GM12891 (cell line): ENCODE measurements at places on chromosomes 3 and 15.

GRCh38 chr3:171830518-171830875 is 12.7 kb upstream of the TMEM212 start:
- no peak for DNase-seq

DNA sequence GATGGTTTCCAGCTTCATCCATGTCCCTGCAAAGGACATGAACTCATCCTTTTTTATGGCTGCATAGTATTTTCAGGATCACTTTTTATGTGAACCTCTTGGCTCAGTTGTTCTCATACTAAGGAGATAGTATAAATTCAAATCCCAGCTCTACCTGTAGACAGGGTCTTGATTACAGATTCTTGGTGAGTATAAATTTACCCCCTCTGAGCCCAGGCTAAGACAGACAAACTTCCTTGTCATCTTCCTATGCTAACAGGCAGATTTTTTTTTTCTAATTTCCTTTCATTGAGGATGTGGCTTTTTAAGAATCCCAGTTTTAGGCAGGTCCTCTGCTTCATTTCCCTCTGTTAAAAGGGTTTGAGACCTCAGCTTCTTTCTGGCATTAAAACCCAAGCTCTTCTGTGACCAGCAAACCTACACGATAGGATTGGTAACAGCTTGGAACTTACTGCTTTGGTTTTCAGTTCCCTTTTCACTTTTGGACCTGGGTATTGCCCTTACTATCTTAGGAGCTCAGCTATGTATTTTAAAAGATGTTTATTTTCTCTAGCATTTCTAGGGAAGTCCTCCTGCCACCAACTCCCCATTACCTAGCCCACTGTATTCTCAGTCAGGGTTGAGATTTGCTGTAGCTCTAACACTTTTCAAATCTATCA is 72.5 kb downstream of the VPS8 start:
- DNase-seq, result peak; percentile 18

DNA sequence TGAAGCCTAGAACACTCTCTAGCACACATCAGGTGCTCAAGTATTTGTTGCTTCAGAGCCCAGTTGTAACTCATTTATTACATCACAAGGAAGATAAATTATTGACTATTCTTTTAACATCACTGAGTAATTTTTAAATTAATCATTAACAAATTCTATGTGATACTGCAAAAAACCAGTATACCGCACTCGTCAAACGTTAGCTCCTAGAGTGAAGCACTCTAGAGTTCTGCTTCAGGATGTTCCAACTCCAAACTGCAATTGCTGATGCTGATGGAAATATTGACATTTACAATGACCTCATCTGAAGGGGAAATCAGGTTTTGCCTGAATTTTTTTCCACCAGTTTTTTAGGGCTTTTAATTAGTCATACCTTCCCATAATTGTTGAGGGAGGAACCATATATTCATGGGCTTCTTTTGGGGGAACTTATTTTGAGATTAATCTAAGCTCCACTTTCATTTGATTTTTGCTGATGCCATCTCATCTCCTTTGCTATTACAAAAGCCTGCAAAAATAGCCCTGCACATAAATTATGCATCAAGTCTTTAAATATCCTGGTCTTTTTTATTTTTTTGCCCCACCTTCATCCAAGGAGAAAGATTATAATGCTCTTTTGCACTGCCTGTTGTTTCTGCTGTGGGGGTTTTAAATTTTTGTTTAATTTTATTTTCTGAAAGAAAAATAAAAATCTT is 123.0 kb upstream of the STAC start:
- DNase-seq, result no peak

DNA sequence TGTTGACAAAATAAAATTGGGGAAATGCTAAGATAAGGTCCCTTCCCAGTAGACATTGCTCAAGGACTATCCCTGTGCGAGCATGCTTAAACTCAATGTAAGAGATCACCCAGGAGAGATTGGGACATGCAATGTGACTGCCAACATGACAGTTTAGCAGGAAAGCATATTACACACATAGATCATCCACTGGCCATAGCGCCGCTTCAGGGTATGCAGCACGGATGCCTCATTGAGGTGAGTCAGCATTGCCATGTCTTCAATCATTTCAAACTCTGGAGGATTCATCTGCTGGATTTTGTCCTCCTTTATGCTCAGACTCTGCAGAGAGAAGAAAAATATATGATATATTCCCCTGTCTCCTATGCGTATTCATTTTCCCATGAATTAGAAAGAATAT is 8.9 kb downstream of the MYH15 start:
- no peak for DNase-seq

GRCh38 chr3:119019767-119020518 is 14.7 kb downstream of the IGSF11 start:
- no peak for DNase-seq

DNA sequence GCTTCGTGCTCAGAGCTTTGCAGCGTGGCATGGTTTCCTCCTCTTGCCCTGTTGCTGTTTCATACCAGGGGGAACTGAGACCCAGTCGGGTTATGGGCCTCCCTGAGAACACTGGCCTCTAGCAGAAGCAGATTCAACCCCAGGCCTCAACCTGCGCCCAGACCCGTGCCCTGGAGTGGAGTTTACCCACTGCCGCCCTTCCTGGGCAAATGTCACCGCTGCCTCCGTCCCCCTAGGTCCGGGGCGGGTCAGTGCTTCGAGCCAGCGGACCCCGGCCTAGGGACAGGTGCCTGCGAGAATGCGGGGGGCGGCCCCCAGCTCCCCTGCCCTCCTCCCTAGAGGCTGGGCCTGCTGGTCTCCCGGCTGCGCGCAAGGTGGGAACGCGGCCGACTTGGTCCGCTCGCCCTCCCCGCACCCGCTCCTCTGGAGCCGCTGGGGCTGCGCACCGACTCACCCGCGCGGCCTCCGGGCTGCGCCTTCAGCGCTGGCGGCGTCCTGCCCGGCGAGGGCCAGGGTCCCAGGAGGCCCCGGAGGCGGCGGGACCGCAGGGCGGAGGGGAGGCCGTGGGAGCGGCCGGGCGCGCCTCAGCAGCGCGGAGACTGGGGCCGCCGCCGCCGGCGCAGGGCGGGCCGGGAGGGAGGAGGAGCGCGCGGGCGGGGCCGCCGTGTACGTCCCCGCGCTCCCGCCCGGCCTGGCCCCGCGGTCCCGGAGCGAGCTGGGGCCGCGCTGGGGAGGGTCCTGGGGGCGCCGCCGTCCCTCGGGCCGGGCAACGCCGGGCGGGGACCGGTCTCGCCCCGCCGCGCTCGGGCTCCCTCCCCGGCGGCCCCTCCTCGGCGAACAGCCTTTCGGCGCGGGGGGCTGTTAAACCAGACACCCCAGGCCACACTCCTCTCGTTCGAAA is at the start of gene PIGZ:
TSS of gene PIGZ (minus strand) at position 601 of the 901 bp plus-strand sequence. CDS start 16,802 bp downstream, outside the sequence.
- DNase-seq, result peak; percentile 61

DNA sequence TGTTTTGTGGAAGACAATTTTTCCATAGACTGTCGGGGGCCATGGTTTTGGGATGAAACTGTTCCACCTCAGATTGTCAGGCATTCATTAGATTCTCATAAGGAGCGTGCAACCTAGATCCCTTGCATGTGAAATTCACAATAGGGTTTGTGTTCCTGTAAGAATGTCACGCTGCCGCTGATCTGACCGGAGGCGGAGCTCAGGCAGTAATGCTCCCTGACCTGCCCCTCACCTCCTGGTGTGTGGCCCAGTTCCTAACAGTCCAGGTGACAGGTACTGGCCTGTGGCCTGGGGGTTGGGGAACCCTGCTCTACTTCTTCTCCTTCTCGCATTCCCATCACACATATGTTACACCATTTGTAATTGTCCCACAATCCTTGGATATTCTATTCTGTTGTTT is 11.0 kb downstream of the CHRNA7 start:
- no peak for DNase-seq

DNA sequence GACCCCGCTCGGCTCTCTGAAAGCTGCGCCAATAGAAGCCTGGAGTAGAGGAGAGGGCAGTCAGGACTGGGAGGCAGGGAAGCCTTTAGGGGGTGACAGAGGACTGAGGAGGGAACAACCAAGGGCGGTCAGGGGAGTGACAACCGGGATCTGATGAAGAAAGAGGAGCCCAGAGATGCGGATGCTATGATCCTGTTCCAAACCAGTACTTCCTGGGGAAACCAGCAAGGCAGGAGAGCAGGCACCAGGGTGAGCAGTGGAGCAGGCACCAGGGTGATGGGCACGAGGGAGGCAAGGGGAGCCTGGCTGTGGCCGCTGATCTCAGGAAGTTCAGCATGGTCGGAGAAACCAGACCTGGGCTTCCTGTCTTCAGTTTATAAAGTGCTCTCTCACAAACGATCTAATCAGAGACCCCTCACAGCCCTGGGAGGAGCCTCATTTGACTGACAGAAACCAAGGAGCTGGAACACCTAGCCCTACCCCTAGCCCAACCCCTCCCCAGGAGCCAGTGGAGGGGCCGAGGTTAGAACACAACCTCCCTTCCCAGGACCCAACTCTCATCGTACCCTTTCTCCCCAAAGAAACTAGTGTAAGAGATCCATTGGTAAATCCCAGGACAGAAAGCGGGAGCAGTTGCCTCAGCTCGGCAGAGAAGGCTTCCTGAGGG is 34.9 kb downstream of the CCDC33 start:
- no peak for DNase-seq

DNA sequence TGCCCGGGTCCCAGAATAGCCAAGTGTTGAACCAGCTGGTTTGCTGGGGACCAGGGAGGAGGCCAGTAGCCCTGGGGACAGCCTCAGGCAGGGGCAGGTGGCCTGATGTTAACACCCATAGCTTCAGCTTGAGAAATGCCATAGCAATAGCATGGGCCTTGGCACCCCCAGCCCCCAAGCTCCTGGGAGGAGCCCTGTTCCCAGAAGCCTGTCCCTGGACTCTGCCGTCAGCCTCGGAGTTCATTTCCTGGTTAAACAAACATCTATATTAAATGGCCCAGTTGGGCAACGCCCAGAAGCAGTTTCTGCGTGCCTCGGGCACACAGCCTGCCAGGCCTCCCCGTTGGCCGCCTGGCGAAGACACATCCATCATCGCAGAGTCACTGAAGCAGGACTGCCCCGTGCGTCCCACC is 58.2 kb downstream of the FGD5 start:
- DNase-seq, result no peak

- peak; percentile 52 for DNase-seq
Observed at GRCh38 chr15:34436956-34437442, 609 bp downstream of the GOLGA8A start.

DNA sequence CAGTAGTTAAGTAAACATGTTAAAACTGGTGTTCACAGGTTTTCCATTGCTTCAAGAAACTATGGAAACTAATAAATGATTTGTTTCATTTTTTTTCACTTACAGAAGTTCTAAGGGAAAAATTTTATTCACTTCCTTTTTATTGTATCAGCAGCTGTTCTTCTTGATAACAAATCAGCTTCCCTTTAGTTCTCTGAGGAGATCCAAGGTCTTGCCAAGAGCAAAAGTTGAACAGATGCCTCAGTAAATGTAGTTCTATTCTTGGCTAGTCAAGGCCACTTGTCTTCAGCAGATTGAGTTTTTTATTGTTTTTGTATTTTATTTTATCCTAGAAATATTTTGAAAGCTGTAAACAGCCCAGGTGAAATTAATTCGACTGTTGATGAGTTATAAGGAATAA is 41.8 kb downstream of the KCNH8 start:
- no peak for DNase-seq

DNA sequence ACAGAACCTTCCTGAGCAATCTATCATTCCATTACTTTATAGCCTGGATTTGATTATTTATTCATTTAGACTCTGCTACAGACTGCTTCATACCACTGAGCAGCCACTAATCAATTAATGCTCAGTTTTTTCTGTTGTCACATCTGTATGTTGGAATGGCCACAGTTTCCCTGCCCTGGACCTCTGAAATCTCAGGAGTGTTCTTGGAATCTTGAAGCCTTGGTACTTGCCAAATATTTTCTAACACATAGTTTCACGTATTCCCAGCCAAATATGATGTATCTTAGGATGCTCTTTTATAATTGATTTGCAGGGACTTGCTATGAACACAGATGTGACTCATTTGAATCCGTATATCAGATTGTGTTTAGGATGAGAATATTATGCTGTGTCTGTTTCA is 225.8 kb downstream of the TAFA4 start:
- no peak for DNase-seq

DNA sequence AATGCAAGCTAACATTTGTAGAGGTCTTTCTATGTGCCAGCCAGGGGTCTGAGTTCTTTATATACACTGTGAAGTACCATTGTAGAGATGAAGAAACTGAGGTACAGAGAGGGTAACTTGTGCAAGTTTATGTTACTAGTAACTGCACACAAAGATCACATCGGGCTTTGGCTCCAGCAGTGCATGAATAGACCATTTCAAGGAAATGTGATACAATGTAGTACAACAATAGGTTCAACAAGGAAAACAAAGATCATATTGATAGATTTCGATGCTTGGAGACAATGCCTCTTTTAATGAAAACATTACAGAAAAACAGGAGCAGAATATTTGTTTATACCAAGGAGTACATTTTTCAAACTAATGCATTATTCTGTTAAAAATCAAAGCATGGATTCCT is 115.3 kb downstream of the POLR2M start:
- no peak for DNase-seq

DNA sequence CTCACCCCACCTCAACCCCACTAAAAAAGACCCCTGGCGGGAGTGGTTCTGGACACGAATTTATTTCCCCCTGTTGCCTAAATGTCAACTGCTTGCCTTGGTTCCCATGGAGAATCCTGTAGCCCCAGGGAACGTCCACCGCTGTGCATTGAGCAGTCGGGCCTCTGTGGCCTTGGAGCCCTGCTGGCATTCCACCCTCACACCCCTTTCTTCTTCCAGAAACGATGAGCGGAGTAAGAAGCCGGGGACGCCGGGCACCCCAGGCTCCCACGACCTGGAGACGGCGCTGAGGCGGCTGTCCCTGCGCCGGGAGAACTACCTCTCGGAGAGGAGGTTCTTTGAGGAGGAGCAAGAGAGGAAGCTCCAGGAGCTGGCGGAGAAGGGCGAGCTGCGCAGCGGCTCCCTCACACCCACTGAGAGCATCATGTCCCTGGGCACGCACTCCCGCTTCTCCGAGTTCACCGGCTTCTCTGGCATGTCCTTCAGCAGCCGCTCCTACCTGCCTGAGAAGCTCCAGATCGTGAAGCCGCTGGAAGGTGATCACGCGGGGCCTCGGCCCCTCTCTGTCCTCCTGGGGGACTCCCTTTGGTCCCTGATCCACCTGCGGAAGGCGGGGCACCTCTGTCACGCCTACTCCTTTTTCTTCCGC is 63.6 kb downstream of the CCK start:
- no peak for DNase-seq

DNA sequence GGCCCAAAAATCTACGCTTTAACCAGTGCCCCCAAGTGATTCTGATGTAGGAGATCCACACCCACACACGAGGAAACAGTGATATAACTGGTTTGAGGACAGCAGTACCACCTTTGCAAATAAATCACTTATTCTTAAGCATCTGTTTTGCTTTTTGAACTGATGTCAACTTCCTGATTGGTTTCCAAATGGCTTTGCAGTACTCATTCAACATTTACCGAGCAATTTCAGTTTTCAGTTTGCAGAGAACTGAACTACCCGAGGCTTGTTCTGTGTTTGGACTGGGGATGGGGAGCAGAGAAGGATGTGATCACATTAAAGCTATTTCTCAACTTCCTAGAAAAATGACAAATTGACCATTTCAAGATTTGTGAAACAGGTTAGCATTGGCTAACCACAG is 1.1 kb upstream of the GYG1 start:
- no peak for DNase-seq

GRCh38 chr3:41662288-41662687 is 299.6 kb downstream of the ULK4 start:
- no peak for DNase-seq
